AG08395 (cell line): ENCODE measurements at places on chromosomes 6 and 20.
A peak's percentile ranks its signal among the peaks of the same experiment; 100 is the strongest.

GRCh38 chr20:54231036-54231435 lies 23.1 kb downstream of the PFDN4 start:
- peak; percentile 17 for DNase-seq

GRCh38 chr6:116492331-116493067 lies 18.9 kb upstream of the CALHM5 start:
- DNase-seq = no peak

GRCh38 chr20:61733891-61734732 lies 331.6 kb downstream of the TAF4 start:
- DNase-seq = no peak

- DNase-seq = no peak
These were observed 197.6 kb upstream of the CITED2 start for GRCh38 chr6:139572001-139572400.

DNA sequence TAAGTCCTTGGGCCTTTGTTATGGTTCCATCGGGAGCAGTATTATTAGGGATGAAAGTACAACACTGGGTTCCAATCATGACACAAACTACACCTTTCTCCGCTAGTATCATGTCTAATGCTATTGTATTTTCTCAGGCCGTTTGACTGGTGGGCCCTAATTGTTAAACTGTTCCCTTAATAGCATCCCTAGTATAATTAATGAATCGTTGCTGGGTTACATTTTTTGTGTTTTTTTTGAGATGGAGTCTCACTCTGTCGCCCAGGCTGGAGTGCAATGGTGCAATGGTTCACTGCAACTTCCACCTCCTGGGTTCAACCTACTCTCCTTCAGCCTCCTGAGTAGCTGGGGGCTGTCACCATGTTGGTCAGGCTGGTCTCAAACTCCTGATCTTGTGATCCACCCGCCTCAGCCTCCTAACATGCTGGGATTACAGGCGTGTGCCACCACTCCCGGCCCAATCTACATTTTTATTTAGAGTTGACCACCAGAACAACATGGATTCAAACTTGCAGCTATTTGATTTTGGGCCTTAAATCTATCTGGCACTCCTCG lies 4.1 kb upstream of the ZNFX1 start:
- DNase-seq = no peak

DNA sequence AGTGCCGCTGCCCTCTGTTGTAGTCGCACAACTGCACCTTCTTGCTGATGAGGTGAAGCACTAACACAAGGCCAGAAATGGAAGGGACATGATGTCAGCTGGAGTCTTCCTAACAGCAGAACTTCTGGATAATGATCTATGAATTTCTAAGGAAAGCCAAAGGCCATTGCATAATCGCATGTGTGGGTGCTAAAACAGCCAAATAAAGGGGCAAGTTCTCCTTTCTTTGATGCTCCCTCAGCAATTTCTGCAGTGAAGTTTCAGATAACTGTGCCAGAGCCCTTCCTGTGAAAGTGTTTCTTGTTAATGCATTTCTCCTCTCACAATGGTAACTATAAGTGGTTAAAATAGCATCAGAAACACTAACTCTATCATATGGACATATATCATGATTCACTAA lies 8.0 kb upstream of the F13A1 start:
- DNase-seq = no peak

- no peak for DNase-seq
These were observed 114.7 kb upstream of the BACH2 start for GRCh38 chr6:90411292-90411781.

GRCh38 chr6:82419132-82419581 lies 55.5 kb downstream of the TPBG start:
- DNase-seq = peak; percentile 4

GRCh38 chr6:57029213-57029612 lies 17.3 kb upstream of the KIAA1586 start:
- DNase-seq = no peak

DNA sequence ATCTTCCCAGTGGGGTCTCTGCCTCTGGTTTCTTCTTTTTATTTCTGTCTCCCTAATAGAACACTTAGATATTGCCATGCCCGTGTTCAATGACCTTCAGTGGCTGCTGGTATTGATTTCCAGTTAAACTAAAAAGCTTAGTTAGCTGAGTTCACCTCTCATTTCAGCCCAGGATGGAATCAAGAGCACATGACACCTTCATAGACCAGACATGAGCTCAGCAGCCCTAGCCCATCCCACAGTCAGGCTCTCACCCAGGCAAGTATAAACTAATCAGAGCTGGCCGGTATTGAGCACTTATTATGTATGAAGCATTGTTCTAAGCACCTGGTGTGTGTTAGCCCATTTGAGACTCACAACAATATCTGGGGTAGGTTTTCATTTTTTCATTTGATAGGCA lies 33.7 kb upstream of the PLEKHG1 start:
- no peak for DNase-seq

DNA sequence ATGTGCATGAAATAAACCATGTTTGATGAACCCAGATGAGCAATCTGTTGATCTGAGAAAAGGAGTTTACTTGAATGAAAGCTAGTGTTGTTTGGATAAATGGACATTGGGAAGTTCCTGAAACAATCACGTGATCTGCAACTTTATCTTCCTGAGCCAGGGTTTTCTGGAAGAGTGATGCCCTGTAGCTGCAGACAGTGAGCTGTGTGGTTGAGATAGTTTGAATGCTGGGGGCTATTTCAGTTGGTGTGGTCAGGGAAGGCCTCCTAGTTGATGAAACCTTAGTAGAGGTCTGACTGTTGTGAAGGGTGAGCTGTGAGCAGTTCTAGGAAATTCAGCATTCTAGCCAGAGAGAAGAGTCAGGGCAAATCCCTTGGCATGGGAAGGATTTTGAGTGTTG lies 643.7 kb downstream of the UTRN start:
- no peak for DNase-seq

DNA sequence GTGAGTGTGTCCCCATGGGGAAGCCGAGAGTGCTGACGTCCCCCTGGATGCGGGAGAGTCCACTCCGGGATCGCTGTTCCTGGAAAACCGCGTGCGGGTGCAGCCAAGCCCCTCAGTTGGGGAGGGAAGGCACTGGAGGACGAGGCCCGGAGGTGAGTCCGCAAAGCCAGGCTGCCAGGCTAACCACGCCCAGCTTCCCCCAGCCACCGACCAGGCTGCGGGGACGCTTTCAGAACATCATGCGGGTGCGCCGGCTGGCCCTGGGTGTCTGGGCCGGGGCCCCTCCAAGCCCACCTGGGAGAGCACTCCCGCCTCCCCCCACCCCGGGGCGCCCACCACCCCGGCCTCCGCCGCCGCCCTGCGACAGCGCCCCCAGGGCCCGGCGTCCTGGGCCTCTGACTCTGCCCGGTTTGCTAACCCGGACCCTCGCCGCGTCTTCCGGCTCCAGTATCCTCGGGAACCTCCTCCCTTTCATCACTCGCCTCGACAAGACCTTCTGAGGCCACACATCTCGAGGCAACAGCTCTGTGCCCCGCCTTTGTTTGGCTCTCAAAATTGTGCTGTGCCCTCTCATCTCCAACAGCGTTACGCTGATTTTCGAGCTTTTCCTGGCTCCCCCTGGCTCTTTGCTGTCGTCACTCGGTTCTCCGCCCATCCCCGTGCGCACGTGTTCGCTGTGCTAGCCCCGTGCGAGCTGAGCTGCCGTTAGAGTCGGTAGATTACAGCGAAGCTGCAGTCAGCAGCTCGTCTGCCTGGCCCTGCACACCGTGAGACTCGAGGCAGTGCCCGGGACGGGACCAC lies 47.1 kb upstream of the ENTPD6 start:
- peak; percentile 55 for DNase-seq

DNA sequence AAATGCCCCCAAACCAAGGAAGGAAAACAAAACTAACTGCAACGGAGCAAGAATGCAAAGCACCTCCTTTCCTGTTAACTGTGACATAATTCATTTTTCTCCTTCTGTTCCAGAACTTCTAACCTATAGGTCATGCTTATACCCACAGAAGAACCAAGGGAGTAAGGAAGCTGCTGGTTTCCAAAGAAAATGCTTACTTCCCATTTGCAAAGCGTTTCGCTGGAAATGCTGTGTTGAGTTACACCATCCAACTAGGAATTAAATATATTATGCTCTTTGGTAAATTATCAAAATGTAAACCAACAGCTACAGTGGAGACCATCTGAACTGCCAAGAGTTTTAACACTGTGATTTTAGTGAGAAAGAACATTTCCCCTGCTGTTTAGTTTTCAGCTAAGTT lies 42.9 kb downstream of the ATXN1 start:
- no peak for DNase-seq

DNA sequence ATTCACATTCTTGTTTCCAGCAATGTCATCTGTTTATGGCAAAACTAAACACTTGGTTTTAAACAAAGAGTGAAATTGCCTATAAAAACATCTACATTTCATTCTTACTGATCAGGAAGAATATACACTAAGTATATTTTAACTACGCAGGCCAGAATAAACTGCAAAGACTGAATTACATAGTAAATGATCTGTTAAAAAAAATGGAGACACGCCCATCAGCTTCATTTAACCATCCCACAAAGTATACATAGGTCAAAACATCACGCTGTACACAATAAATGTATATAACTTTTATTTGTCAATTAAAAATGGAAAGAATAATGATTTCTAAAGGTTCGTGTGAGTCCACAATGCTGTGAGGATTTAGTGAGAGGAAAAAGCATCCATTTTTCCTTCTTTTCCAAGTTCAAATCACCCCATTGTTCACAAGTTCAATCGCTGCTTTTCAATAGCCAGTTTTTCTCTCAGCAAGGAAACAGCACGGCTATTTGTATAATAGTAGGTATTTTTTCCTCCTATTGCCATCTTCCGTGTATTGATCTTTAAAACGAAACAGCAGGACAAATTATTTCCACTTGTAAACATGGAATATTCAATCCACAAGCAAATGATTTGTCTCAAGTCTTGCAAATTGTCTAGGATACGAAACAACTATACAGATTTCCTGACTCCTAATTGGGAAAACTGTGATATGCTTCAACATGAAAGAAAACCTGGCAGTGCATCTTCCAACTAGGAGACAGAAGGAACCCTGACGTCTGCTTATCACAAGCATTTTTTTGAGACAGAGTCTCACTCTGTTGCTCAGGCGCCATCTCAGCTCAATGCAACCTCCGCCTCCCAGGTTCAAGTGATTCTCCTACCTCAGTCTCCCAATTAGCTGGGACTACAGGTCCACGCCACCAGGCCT lies 10.6 kb downstream of the SFT2D1 start:
- DNase-seq = no peak

DNA sequence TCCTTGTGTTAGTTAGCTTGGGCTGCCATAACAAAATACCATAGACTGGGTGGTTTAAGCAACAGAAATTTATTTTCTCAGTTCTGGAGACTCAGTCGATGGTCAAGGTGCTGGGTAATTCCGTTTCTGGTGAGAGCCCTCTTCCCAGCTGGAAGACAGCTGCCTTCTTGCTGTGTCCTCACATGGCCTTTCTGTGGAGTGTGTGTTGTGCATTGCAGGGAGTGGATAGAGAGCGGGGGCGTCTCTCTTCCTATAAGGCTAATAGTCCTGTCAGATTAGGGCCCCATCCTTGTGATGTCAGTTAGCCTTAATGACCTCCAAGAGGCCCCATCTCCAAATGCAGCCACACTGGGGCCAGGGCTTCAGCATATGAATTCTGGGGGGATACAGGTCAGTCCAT lies 19.2 kb downstream of the CHMP4B start:
- DNase-seq = no peak

GRCh38 chr20:50692552-50692933 lies 1.2 kb upstream of the RIPOR3 start:
- DNase-seq = no peak

DNA sequence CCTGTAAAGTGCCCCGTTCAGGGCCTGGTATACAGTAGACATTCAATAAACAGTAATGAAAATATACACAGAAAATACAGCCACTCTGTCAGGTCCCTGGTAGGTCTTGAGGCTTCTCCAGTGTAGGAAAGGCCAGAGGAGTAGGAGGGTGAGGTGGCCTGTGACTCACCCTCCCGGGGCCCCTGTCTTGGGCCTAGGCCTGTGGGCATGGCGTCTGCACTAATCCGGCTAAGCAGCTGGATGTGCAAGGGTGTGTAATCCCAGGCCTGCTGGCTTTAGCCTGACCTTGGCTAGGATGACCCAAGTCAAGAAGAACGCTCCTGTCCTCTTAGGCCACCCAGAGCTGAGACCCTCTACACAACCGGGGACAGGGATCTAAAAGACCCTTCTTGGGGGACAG lies 84.9 kb downstream of the KCNB1 start:
- DNase-seq = peak; percentile 74

GRCh38 chr6:30763618-30764489 lies 19.5 kb upstream of the IER3 start:
- DNase-seq = peak; percentile 35

DNA sequence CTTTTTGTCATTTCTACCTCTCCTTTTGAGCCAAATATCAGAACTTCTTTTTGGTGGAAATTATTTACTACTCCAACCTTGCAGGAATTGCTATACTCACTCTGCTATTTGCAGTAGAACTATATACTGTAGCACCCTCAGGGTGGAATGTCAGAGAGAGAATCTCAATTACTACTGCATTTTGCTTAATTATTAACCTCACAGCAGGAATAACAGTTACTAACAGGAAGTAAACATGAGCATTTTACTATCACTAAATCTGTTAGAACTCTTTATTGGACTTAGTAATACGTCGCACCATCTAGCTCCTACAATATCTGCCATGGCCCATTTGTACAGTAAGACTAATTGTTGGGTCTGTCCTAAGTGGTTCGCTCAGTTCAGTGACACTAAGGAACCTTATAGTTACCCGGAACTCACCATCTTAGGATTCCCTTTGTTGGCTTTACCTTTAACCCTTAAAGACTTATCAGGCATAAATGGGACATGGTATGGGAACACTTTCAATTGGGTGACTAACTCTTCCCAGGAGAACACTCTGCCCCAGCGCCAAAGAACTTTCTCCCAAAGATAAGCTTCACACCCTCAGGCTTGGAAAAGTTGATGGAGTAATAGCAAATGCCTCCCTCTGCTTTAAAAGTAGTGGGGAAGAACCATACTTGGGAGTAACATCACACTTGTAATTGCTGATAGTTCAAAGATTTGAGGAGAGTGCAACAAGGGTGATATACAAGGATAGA lies 38.8 kb downstream of the PLN start:
- no peak for DNase-seq

DNA sequence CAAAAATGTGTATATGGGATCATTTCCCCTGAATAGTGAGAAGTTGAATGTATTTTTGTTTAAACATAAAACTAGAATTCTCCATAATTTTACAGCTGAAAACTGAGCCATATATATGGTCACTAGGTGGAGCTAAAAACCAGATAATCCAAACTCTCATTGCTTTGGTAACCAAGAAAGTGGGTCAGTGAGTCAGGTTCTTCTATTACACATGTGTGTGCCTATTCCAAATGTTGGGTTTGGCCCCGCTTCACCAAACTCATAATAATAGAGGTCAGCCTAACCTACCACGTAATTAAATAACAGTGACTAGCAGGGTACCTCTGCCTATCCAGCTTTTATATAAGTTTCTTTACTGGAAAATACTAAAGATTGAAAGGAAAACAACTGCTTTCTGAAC lies 19.3 kb upstream of the RNGTT start:
- DNase-seq = peak; percentile 86
